ENCODE measurements at places on chromosomes 6 and 20.

DNA sequence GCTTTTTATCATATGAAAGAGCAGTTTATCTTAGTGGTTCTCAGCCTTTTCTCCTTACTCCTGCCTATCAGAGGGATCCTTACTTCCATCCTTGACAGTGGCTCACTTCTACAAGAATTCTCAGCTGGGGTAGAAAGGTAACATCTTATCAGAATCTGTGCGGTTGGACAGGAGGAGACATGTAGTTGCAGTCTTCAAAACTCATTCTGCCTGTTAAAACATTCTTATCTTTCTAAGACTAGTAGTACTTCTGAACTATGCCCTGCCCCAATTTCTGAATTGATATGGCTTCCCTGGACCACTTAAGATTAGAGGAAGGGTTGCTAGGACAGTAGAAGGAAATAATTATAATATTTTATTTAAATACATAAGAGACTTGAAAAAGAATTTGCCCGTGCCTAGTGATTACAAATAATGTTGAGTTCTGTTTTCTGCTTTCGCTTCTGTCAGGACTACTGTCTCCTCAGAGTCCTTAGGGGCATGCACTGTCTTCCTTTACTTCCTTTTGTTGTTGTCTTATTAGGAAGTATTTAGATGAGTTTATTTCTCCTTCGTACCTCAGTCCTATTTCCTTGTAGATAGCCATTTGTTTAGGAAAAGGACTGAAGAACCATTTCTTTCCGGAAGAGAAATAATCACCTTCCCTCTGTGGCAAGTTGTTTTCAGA lies 24.9 kb downstream of the BLTP3A start:
- no peak for DNase-seq

GRCh38 chr6:55528624-55529023 lies 50.4 kb downstream of the HMGCLL1 start:
- DNase-seq = no peak

- no peak for DNase-seq
Measured at GRCh38 chr20:35461620-35462019, 6.2 kb downstream of the CEP250 start.

DNA sequence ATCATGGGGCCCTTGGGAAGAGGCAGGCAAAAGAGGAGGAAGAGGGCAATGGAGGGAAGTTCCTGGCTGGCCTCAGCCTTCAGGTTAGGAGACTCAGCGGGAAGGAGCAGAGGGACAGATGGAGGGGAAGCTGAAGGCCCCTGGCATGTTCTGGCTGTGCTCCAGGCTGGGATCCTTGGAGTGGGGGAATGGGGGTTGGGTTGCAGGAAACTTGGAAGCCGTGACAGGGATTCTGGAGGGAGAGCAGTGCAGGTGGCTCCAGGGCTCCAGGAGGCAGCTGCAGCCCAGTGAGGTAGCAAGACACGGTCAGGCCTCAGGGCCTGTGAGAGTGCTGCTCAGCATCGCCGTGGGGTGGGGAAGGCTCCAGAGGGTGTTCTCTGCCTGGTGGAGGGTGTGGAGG lies 64.6 kb upstream of the SCP2D1 start:
- DNase-seq = no peak

- DNase-seq = no peak
Measured at GRCh38 chr20:61494763-61495575, 242.9 kb downstream of the CDH4 start.

GRCh38 chr6:143058987-143059386 lies 1.7 kb upstream of the AIG1 start:
- DNase-seq = no peak

GRCh38 chr20:62825986-62826645 lies 9.3 kb downstream of the COL9A3 start:
- DNase-seq = no peak

DNA sequence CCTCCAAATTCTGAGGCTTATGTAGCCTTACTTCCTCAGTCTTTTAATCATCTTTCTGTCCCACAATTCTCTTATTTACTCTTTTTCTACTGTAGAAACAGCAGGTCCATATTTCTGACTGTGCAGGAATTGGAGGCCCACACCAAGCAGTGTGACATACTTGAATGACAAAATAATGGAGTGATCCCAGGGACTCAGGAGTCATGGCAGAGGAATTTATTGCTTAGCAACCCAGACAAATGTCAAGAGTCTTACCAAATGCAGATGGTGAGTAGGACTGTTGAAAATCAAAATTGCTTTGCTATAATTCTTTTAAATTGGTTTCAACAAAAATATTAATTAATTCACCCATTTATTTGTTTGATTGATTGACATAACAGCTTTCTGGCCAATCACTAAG lies 59.9 kb downstream of the HTR1B start:
- DNase-seq = no peak

DNA sequence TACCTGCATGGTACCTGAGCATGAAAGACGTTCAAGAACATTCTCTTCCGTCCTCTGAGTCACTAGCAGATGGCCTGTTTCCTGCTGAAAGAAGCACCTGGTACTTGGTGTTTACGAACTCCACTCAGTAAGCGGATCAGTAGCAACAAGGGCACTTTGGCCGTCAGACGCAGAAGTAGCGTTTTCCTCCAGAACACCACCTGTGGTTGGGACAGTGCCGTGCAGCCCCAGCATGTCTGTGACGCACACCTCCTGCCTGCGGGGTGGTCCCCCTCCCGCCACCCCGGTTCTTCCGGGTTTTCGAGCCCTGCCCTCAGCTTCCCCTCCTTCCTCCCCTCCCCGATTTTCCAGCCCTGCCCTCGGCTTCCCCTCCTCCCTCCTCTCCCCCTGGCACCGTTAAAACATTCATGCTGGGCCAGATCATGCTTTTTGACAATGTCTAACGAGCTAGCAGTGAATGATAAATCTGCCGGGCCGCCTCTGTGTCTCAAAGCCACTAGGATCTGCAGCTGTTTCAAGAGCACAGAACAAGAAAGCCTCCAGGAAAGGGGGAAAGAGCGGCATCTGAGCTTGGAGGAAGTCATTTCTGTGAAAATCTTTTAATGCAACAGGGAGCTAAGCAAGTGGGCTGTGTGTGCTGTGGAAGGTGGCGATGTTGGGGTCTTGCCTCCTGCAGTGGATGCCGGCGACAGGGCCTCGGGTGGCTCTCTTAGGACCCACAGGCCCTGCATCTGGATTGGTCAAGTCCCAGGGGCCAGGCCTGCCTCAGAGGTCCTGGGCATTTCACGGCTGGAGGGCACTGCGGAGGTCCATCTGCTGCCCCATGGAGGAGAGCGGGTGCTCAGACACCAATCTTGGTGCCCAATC lies 207.9 kb downstream of the ERMARD start:
- peak; percentile 33 for DNase-seq

GRCh38 chr6:30227763-30228487 lies 14.7 kb upstream of the TRIM26 start:
- no peak for DNase-seq

DNA sequence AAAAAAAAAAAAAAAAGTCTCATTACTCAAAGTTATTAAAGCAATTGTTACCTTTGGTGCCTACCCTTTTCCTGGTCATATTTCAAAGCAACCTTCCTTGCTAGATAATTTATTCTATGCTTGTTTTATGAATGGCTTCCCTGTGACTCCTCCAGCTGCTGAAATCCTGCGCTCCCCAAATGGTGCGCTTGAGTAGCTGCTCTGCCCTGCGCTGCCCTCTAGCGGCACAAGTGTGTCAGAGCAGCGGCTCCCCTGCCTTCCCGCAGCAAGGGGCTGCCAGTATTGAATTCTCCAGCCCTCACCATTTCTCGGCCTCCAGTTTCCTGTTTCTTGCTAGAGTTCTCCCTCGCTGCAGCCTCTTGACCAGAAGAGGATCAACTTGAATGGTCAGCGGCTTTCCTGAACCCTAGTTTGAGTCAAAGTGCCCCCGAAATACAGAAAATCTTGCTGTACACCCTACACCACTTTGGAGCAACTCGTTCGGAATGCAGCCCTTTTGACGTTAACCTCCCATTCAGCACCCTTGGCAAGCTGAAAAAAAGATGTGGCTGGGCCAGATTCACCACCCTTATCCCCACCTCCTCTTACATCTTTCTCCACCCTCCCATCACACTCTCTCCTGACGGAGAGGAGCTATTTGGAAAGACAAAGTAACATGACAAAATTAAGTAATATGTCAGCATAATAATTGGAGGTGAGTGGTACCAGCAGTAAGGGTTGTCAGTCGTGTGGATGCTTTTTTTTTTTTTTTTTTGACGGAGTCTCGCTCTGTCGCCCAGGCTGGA lies 60.4 kb upstream of the KLHL31 start:
- peak; percentile 63 for DNase-seq
